ENCODE measurements at places on chromosomes 6 and 20.

DNA sequence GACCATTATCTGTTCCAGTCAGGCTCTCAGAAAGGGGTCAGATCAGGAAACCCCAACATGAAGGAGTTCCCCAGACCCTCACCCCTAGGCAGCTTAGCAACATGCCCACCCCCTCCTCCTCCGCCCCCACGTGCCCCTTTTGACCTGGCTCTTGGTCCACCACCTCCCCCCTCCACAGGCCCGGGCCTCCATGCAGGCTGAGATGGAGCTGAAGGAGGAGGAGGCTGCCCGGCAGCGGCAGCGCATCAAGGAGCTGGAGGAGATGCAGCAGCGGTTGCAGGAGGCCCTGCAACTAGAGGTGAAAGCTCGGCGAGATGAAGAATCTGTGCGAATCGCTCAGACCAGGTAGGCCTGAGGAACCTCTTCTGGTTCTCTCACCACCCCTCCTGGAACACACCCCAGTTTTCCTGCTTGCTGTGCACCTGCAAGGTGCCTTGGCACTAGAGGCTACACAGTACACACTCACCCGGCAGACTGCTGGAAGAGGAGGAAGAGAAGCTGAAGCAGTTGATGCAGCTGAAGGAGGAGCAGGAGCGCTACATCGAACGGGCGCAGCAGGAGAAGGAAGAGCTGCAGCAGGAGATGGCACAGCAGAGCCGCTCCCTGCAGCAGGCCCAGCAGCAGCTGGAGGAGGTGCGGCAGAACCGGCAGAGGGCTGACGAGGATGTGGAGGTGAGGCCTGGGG lies 21.9 kb downstream of the DEF6 start:
- DNase-seq = no peak

GRCh38 chr20:50848846-50849673 lies 54.2 kb downstream of the BCAS4 start:
- DNase-seq = no peak

GRCh38 chr6:97813889-97814567 lies 531.0 kb upstream of the MMS22L start:
- no peak for DNase-seq

DNA sequence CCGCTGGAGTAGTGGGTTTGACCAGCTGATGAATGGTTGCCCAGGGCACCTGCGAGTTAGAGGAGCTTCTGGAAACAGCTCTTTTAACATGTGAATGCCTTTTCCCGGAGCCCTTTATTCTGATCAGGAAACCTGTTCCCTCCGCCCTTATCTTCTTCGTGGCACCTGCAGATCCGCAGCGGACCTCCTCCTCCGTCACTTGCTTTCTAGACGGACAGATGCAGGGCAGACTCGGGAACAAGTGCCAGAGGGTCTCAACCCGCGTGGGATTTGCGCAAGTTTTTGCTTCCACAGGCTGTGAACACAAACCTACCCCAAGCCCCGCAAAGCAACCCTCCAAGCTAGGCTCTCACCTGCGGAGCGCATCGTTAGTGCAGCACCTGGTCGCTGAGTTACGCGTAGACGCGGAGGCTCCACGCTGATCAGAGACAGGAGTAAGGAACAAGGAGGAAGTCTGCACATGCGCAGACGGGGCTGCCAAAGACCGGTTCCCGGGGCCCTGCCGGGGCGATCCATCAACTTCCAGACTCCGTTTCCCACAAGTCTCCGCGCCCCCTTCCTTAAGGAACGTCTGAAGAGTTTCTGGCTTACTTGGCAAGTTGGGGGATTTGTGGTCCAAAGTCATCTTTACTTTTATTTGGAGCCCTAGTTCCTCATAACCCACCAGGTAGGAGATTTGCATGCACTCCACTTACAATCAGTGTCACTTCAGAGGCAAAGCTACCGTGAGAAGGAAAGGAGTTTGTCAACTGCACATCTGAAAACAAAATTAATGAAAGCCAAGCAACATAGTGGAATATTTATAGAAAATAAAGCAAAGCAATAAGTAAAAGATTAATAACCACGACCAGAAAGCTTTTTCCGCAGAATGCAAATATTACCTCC lies 52.7 kb upstream of the ELMO2 start:
- peak; percentile 54 for DNase-seq

DNA sequence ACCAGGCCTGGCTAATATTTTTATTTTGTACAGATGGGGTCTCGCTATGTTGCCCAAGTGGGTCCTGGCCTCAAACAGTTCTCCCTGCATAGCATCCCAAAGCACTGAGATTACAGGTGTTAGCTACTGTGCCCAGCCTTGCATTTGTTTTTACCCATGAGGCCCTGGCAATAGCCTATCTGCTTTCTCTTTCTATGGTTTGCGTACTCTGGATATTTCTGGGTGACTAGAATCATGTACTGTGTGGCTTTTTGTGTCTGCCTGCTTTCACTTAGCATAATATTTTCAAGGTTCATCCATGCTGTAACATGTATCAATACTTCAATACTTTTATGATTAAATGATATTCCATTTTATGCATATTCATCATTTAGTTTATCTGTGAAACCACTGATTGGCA lies 451.7 kb downstream of the GRIK2 start:
- DNase-seq = no peak

- no peak for DNase-seq
Measured at GRCh38 chr6:168134560-168135201, 55.7 kb upstream of the FRMD1 start.

GRCh38 chr6:1298768-1299167 lies 13.1 kb upstream of the FOXQ1 start:
- no peak for DNase-seq

- DNase-seq = peak; percentile 38
Measured at GRCh38 chr6:137867685-137868509, 838 bp downstream of the TNFAIP3 start.

DNA sequence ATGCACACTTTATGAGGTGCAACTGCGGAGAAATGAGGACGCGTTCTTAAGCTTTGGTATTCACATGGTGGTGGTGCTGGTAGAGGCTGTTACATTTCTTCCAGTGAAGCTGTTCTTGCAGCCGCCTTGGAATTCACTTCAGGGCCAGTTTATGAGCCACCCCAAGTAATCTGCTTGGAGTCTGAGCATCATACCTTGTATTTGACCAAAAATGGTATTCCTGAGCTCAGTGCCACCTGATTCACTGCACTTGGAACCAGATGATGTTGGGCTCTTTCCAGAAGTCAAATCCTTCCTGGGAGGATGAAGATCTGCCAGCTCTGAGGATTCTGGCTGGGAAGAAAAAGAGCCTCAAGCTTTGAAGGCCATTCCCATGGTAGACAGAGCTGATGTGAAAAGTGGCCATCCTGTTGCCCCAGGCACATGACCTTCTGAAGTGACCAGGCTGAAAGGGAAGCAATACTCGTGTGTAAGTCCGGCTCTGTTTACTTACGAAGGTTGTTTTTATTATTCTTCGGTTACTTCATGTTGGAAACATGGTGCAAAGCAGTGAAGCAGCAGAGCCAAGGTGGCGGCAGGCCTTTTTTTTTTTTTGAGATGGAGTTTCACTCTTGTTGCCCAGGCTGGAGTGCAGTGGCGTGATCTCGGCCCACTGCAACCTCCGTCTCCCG lies 7.7 kb downstream of the MANBAL start:
- no peak for DNase-seq

- no peak for DNase-seq
Measured at GRCh38 chr6:126461045-126461444, 121.1 kb downstream of the CENPW start.
